ENCODE measurements at places on chromosomes 7 and 10.

- DNase-seq, result no peak
Observed at GRCh38 chr10:98404571-98405359, 10.2 kb downstream of the PYROXD2 start.

DNA sequence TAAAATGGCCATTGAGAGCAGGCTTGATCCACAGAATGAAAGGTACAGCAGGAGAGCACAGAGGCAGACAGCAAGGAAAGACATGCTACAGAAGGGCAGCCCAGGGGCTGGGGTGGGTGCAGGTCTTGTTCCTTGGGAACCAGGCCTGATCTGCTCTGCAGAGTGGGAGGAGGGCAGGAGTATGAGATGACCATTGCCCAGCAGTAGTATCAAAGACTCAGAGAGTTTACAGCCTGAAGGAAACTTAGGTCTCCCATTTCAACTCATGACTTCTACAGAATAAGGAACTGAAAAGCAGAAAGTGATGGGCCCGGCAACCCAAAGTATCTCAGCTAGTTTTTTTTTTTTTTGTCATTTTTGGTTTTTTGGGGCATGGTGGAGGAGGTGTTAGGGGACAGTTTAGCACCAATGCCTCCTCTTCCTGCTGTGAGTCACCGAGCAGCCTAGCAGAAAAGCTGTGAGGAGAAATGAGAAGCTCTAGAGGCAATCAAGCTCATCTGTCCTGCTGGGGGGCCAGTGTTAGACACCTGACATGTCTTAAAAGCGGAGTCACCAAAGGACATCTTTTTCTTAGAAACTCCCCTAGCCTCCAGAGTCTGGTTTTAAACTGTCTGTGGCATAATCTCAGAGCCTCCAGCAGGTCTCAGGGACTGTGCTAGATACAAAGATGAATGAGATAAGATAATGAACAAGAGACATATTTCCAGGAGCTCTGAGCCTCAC lies 34.3 kb upstream of the HERPUD2 start:
- no peak for DNase-seq

DNA sequence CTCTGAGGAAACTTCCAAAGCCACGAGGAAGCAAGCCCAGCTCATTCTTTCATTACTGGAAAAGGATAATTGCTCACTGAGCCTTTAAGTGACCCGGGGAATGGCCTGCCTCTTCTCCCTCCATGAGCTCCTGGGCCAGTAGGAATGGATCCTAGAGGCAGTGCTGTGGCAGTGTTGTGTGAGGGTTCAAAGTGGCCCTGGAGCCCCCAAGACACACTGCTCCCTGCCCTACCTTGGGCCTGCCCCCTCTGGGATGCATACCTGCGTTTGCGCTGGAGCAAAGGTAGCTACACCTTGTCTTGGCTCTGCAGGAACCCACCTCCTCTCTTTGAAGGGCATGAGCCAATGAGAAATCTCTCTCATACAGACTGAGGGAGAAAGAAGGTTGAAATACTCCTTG lies 115.8 kb upstream of the ANLN start:
- DNase-seq, result no peak

GRCh38 chr7:17206349-17206905 lies 92.0 kb upstream of the AHR start:
- no peak for DNase-seq

DNA sequence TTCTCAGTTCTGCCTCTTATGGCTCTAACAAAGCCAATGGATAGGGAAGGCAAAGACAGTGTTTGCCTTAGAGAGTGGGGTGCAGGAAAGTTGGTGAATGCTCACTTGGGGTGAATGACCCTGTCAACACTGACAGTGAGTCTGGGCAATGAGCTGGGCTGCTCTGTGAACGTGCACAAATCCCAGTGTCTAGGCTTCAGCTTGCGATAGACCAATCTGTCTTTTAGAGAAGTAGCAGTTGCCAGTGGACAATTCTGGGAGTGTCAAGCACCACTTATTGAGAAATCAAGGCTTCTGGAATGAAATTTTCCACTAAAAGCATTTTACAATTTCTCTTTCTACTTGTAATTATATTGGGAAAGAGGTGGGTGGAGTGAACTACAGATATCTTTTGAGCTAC lies 141.4 kb downstream of the HERPUD2 start:
- no peak for DNase-seq

- peak; percentile 47 for DNase-seq
Observed at GRCh38 chr10:89163265-89163995, 43.7 kb downstream of the CH25H start.

GRCh38 chr10:121078672-121079102 lies 227.5 kb downstream of the WDR11 start:
- no peak for DNase-seq
